EL (cell line): ENCODE measurements at places on chromosomes 2 and 18.

DNA sequence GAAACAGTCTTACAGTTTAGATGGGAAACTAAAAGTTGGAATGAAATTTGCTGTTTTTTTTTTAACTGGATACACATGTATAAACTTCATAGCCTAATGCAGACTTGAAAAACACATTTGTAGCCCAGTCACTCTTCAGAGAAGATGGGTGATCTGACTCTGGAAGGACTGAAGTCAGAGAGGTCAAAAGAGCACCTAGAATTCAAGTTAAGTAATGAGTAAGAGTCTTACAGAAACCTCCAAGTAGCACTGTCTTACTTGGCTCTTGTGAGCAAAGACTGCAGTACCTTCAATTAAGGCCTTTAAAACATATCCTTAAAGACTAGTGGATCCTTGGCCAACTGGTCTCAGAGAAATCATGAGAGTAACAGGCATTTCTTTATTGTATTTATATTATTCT lies 41.9 kb downstream of the TRAPPC8 start:
- DNase-seq = no peak

DNA sequence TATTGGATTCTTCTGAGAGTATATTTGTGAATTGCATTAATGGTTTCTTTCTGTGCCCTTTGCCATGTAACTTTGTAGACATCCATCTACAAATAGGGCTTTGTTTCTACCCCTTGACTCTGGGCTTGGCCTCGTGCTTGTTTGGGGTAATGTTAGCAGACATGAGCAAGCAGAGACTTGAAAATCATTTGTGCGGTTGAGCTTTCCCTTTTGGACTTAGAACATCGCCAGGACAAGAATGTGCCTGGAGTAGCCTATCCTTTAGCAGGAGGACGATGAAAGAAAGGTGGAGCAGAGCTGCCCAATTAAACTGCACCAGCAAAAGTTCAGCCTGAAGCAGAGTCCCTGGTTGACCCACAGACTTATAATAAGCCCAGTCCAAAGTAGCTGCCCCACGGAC lies 785.9 kb downstream of the EPHA4 start:
- DNase-seq = no peak

- DNase-seq = no peak
These were observed 831 bp upstream of the D2HGDH start for GRCh38 chr2:241733391-241734207.

GRCh38 chr2:104041351-104041750 lies 812.6 kb upstream of the POU3F3 start:
- DNase-seq = no peak

GRCh38 chr2:177353187-177353478 lies 39.4 kb upstream of the AGPS start:
- no peak for DNase-seq

DNA sequence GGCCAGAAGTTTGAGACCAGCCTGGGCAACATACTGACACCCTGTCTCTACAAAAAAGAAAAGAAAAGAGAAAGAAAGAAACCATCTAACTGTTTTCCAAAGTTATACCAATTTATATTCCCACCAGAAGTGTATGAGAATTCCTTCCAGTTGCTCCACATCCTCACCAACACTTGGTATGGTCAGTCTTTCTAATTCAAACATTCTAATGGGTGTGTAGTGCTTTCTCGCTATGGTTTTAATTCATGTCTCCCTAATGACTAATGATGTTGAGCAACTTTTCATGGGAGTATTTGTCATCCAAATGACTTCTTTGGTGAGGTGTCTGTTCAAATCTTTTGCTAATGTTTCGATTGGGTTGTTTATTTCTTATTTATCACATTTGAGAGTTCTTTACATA lies 10.5 kb upstream of the B3GNT7 start:
- peak; percentile 14 for DNase-seq

DNA sequence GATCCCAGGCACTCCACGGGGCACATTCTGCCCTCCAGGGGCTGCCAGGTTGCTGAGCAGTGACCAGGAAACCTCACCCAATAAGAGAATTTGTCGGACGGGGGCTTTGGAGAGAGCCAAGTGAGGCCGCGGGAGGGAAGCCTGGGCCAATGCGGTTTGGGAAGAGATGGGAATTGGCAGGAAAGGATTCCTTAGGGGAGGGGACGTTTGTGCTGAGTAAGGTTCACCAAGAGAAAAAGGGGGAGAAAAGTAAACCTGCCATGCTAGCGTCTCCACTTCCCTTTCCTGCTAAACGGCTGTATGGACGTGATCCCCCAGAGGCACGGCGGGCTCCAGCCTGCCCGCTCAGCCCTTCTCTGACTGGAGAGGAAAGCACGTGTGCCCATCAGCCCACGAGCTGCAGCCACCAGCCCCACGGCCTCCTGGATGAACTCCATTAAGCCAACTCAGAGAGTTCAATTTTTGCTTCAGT lies 194.4 kb upstream of the ID2 start:
- no peak for DNase-seq

DNA sequence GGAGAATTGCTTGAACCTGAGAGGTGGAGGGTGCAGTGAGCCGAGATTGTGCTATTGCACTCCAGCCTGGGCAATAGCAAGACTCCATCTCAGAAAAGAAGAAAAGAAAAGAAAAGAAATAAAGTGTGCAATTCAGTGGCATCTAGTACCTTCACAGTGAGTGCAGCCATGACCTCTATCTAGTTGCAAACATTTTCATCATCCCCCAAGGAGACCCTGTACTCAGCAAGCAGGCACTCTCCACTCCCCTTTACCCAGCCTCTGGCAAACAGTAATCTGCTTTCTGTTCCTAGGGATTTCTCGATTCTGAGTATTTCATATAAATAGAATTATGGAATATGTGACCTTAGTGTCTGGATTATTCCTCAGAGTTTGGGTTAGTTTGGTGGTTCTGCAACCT lies 130.4 kb upstream of the ARL4C start:
- no peak for DNase-seq

DNA sequence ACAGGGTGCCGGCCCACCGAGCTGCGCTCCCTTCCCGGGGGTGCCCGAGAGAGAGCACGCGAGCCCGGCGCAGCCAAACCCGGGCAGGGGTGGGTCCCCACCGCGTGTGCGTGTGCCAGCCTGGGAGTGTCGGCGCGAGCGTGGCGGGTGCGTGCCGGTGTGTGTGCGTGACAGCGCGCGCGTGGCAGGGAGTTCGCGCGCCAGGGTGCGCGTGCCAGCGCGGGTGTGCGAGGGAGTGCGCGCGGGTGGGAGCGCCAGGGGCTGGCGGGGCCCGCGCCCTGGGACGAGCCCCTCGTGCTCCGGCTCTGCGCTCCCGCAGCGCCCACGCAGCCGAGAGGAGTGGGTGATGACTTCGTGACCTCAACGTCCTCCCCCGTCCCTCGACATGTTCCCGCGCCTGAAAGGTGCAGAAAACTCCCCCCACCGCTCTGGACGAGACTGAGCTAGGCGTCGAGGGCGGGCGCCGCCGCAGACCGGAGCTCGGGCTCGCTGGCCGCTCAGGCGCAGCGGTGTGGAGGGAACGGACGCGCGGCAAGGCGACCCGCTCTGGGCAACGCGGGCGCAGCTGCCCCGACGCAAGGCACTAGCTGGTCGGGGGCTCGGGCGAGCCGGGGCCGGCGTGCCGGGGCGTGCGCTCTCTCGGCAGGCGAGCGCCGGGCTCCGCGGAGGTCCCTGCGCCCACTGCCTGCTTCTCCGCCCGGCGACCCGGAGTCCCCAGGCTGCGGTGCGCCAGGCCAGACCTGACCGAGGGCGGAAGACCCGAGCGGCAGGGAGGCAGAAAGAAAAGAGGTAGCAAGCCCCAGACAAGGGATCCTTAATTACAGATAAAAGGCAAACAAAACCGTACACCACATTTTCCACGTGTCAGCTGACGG lies 582.8 kb downstream of the ZEB2 start:
- DNase-seq = peak; percentile 59

GRCh38 chr2:198558176-198558575 lies 753.8 kb downstream of the PLCL1 start:
- no peak for DNase-seq

DNA sequence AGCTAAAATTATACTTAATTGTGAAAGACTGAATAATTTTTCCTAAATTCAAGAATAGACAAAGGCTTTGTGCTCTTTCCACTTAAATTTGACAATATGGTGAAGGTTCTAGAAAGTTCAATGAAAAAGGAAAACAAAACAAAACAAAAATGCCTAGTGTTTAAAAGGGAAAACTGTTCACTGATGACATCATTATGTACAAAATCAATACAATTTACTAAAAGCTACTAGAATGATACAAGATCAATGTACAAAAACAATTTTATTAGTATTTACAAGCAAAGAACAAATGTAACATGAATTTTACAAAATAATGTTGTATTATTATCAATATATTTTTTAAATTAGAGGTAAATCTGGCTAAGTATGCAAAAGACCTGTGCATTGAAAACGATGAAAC lies 499.1 kb upstream of the FSIP2 start:
- no peak for DNase-seq

GRCh38 chr2:171072164-171072563 lies 88.5 kb downstream of the TLK1 start:
- DNase-seq = no peak

GRCh38 chr2:239190921-239191885 lies 209.6 kb downstream of the HDAC4 start:
- DNase-seq = no peak

DNA sequence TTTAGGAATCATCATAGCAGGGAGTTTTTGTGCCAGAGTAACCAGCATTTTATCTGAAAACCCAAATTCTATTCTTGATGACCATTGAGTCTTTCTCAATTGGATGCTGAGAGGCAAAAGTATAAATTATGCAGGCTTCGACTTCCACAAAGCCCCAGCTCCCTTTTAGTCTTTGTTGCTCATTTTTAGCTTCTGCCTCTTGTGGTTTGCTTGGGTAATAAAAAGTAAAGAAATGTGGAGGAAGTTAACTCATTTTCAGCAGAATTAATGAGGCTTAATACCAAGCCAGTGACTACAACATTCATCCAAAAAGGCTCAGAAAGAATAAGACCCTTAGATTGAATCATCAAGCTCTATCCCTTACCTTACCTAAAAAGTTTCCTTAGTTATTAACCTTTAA lies 18.6 kb downstream of the ERMN start:
- peak; percentile 52 for DNase-seq

DNA sequence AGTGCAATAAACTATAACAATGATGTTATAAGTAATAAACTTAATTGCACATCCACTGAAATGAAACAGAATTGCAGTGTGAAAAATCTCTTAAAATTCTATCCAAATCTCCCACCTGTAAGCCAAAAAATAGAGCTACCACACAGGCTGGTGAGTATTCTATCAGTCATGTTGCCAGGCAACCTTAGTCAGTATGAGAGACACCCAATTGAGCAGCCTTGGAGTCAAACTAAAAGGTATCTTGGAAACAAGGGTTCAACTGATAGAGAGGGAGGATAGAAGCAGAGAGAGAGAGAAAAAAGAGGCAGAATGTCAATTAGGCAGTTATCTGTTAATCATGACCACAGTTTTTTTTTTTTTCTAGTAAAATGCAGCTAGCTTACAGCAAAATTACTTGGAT lies 45.8 kb downstream of the GALNT13 start:
- DNase-seq = no peak

- DNase-seq = no peak
These were observed 12.0 kb upstream of the NTSR2 start for GRCh38 chr2:11681722-11682589.

DNA sequence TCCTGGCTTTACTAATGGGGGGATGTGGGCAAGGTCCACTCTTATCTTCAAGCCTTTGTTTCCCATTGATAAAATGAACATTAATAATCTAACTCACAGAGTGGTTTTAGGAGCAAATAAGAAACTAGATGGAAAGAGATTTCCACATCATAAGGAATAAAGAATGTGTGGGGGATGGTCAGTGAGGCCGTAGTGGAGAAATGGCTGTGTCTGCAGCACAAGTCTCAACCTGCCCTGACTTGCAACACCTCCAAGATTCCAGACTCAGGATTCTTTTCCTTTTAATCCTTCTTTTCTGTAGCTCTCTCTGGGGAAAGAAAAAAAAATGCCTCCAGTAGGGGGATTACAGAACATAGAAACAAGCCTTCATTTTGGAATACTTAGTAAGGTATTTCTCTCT lies 124.2 kb upstream of the MEX3C start:
- DNase-seq = no peak

GRCh38 chr2:73749314-73749713 lies 12.2 kb upstream of the TPRKB start:
- DNase-seq = no peak

GRCh38 chr2:95531254-95531771 lies 46.8 kb upstream of the TRIM43B start:
- no peak for DNase-seq

GRCh38 chr2:211867845-211868451 lies 670.7 kb downstream of the ERBB4 start:
- DNase-seq = peak; percentile 46

DNA sequence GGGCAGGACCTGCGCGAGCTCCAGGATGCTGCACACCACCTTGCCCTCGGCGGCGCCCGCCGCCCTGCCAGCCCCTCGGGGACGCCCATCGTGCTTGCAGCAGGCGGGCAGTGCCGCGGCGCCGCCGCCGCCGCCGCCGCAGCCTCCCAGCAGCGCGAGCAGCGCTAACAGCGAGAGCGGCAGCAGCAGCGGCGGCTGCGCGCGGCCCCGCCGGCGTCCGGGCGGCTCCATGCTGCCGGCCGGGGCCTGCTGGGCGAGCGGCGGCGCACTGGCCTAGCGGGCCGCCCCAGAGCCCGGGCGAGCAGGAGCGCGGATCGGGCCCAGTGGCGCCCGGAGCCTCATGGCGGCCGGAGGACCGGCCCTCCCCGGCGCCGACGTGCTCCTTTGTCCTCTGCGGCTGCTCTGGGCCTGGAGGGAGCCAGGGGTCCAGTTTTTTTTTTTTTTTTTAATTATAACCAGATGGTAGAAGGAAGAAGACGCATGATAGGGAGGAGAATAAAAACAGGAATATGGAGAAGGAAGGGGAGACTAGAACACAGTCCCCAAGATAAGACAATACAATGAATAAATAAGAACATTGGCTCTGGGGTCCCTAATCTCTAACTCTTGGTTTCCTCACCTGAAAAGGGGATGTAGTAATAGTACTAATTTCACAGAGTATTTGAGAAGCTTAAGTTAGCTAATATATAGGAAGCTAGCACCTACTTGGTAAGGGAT lies 17.1 kb upstream of the ANKRD62 start:
- peak; percentile 21 for DNase-seq

DNA sequence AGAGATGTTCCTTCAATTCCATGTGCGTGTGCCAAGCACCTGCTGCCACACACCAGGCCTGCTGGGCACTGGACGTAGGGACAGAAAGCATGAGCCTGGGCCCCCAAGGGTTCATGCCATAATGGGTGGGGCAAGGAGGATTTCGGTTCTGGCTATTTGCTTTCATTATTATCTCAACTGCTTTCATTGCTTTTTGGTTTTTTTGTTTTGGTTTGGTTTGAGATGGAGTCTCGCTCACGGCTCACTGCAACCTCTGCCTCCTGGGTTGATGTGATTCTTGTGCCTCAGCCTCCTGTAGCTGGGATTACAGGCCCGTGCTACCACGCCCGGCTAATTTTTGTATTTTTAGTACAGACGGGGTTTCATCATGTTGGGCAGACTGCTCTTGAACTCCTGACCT lies 57.2 kb downstream of the SF3B1 start:
- no peak for DNase-seq
